ENCODE measurements at places on chromosomes 2 and 18.
A peak's percentile ranks its signal among the peaks of the same experiment; 100 is the strongest.

GRCh38 chr2:111166115-111166514 is 45.4 kb downstream of the BCL2L11 start:
- DNase-seq, result no peak

DNA sequence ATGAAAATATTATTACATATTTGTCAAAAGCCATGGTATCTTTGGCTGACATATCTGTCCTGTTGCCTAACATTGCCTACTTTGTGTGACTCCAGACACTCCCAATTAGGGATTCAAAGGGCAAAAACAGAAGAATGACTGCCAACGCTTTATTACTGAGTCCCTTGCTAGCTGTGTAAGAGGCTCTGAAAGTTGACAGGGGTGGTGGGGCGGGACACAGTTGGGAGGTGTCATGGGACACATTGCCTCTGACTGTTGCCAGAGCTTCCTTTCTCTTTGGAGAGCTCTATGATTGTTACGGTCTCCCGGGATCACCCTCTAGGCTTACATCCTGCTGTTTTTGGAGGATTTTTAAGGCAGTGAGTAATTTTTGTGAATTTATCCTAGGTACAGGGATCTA is 249.6 kb upstream of the ACVR2A start:
- DNase-seq, result no peak

DNA sequence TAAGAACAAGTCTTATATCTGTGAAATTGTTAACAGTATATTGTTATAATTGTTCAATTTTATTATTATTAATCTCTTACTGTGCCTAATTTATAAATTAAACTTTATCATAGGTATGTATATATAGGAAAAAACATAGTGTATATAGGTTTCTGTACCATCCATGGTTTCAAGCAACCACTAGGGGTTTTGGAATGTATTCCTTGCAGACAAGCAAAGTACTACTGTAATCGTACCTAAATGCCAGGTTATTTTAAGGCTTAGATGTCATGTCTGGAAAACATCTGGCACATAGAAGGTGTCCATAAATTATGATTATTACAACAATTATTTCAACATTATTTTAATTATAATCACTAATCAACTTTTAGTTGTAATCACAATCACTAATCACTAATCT is 8.4 kb downstream of the ITSN2 start:
- no peak for DNase-seq

- DNase-seq, result no peak
Observed at GRCh38 chr18:22015156-22015555, 154.2 kb upstream of the GATA6 start.

- no peak for DNase-seq
Observed at GRCh38 chr2:126883666-126884040, 15.0 kb upstream of the TEX51 start.

- no peak for DNase-seq
Observed at GRCh38 chr2:197869501-197870111, 65.2 kb downstream of the PLCL1 start.

DNA sequence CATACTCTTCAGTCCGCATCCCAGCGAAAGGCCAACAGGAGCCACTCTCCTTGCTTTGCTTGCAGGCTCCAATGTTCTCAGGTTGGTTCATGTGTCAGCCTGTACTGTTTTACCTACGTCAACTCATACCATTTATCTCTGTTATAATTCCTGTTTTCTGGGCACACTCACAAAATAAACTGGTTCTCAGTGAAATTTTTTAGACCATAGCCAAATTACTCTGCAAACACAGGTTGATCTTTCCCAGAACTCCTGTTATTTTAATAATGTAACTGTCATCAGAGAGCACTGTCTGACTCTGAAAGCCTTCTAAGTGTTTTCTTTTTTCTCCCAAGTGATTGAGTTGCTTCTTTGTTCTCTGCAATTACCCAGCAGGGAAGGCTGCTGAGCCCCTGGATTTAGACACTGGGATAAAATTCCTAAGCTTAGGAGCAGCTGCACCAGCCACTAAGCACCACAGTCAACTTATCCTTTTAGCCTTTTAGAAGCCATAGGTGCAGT is 111.6 kb upstream of the PIEZO2 start:
- DNase-seq, result no peak

DNA sequence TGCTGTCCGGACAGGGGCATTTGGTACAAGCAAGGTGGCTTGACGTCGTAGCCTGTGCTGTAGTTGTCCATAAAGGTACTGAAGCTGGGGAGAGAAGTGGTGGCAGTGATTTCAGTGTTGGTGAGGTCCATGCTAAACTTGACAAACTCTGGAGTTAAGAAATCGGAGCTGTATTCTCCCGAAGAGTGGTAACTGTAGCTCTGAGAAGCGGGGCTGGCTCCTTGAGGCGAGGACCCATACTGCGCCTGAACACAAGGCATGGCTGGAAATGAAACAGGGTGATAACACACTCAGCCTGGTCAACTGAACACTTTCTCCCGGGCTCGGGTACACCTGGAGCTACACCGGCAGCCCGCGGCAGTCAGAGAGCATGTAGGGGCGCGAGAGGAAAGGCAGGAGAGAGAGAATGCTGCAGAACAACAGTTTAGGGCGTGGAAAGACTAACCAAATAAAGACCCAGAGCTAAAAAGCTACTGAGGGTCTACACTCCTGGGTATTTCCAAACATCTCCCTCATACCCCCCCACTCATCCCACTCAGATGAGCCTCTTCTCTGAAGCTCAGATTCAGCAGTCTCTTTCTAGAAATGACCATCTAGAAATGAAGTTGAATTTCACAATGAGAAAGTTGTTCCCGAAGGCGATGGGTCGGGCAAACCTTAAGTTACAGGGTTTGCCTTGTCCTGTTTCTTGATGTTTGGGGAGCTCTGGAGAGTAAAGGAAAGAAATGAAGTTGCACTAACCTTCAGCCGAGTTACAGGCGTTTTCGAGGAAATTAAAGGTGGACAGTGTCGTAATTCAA is 2.4 kb downstream of the NR4A2 start:
- DNase-seq, result no peak

- no peak for DNase-seq
Observed at GRCh38 chr2:156944871-156945270, 312.6 kb upstream of the GALNT5 start.

GRCh38 chr2:149143734-149144133 is 105.2 kb downstream of the LYPD6B start:
- no peak for DNase-seq

DNA sequence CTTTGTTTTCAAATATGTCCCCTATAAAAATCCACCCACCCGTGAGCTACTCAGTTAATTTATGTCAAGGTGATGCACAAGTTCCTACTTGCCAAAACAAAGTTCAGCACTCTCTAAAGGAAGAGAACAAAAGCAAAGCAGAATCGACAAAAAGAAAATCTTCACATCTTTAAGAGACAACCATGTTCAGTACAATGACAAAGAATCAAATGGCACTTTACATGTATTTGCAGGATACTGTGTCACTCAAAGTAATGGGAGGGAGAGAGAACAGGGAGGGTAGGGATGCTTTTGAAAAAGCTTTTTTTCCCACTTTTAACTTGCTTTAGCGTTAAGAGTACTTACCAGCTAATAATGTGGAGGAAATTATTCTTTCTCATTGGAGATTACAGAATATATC is 39.0 kb upstream of the FAM237A start:
- no peak for DNase-seq

- DNase-seq, result no peak
Observed at GRCh38 chr2:231199219-231199618, 788 bp downstream of the ARMC9 start.

GRCh38 chr2:64787698-64788097 is 134.0 kb upstream of the SERTAD2 start:
- DNase-seq, result no peak

- DNase-seq, result no peak
Observed at GRCh38 chr2:240234503-240234951, 94.1 kb upstream of the OTOS start.

DNA sequence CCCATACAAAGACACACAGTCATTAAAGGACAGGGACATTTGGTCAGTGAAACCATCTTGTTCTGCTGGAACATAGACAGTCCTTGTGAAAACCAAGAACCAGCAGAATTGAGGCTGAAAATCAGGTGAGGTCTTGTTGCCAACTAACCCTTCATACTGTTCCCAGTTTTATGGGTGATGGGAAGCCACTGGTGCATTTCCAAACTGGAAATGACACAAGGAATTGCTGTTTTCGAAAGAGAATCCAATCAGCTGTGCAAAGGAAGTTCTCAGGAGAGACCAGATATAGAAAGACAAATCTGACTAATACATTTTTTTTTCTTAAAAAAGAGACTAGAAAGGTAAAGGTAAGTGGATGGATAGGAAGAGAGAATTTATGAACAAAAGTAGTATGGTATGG is 948.2 kb downstream of the TSN start:
- DNase-seq, result no peak

DNA sequence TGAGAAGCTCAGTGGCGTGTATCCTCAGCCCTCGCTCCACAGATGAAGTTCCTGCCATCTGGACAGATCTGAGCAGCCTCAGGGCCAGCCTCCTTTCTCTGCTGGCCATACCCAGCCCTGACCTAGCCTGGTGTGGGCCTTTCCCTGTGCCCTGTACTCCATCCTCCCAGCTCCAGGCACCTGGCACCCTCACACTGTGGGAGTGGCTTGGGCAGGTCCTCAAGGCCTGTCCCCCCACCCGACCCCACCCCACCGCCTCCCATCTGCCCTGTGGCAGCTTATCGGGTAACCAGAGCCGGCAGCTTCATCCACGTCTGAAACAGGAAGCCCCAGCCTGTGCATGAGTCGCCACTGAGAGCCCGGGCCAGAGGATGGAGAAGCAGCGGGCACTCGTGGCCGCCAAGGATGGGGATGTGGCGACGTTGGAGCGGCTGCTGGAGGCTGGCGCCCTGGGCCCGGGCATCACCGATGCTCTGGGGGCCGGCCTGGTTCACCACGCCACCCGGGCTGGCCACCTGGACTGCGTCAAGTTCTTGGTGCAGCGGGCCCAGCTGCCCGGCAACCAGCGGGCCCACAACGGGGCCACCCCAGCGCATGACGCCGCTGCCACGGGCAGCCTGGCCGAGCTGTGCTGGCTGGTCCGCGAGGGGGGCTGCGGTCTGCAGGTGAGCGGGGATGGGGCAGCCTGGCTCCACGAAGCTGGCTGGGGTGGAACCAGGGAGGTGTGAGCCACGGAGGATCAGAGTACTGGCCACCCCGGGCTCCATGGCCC is at the start of gene ESPNL:
TSS of gene ESPNL (plus strand) at position 292 of the 772 bp plus-strand sequence. CDS start at position 372, 80 bp downstream.
- DNase-seq, result no peak

DNA sequence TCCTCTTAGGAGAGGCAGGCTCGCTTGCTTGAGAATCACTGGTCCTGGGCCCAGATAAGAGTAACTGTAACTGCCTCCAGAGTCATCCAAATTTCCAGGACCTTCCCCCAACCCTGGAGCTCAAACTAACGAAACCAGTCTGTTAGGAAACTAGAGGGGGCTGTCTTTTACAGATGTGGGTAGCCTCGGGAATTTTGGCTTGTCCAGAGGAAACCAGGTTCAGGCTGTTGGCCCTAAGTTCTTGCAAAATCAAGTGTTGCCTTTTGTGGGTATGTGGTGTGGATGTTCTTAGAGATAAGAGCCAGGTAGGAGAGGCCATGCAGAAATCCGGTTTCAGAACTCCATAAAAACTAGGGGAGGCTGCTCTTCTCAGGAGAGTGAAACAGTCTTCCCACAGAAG is 125.0 kb upstream of the DLX2 start:
- DNase-seq, result no peak

- peak; percentile 70 for DNase-seq
Observed at GRCh38 chr2:201235860-201236811, 24.2 kb upstream of the CASP8 start.

GRCh38 chr18:48766026-48766425 is 184.7 kb downstream of the SMAD7 start:
- DNase-seq, result no peak

- DNase-seq, result no peak
Observed at GRCh38 chr2:215847718-215848117, 165.6 kb downstream of the MREG start.

DNA sequence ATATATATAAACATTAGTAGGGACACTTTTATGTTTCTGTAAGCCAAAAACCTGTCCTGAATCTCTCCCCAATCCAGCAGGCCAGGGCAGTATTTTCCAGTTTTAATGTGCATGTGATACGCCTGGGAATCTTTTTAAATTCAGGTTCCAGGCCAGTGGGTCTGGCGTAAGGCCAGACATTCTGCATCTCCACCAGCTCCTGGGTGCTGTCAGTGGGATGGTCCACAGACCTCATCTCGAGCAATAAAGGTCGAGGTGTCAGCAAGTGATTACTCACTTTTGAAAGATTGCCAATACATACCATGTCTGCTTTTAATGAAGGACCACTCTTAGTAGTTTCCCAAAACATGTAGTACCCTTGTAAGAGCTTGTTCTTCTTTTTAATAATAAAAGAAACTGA is 189.9 kb upstream of the SH3BP4 start:
- no peak for DNase-seq

GRCh38 chr2:176156301-176156806 is 753 bp upstream of the HOXD3 start:
- DNase-seq, result no peak

- no peak for DNase-seq
Observed at GRCh38 chr2:37631698-37632097, 39.7 kb downstream of the CDC42EP3 start.

- peak; percentile 34 for DNase-seq
Observed at GRCh38 chr2:219045937-219046550, 4.7 kb upstream of the CFAP65 start.

GRCh38 chr2:30481323-30481800 is 34.3 kb downstream of the LCLAT1 start:
- DNase-seq, result no peak

DNA sequence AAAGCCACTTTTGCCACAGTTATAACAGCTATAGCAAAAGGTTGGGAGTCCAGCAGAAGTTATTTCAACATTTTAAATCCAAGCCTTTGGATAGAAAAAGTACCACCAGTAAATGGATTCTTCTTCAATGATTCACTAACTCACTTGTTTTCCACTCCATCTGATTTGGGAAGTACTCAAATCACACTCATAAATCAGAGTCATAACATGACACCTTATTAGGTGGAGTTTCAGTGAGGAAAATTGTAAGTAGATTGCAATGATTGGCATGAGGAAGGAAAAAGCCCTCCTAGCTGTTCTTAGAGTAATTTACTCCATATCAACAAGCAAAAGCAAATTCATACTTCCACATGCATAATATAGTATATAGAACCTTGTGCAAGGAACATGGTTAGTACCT is 132.9 kb downstream of the NR4A2 start:
- no peak for DNase-seq

DNA sequence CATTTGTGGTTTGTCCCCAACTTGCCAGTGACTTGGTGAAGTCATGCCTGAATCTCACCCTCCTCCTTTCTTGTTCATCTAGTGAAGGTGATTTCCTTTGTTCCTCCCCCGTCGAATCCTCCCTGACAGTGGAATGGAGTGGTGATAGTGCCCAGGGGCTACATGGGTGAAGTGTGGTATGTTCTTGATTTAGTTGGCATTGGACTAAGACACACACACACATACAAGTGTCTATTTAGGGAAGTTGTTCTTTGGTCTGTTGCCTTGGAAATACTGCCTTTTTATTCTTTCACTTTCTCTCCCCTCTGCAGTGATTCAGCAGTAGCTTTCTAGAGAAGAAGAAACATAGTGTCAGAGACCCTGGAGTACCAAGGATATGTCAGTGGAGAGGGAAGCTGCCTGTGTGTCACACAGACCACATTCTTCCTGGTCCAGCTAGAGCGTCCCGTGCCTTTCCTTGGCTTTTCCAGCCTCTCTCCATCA is 10.9 kb downstream of the INPP4A start:
- DNase-seq, result no peak

Data from kidney capillary endothelial cell (primary cell).